ENCODE measurements at places on chromosomes 16 and 17.

DNA sequence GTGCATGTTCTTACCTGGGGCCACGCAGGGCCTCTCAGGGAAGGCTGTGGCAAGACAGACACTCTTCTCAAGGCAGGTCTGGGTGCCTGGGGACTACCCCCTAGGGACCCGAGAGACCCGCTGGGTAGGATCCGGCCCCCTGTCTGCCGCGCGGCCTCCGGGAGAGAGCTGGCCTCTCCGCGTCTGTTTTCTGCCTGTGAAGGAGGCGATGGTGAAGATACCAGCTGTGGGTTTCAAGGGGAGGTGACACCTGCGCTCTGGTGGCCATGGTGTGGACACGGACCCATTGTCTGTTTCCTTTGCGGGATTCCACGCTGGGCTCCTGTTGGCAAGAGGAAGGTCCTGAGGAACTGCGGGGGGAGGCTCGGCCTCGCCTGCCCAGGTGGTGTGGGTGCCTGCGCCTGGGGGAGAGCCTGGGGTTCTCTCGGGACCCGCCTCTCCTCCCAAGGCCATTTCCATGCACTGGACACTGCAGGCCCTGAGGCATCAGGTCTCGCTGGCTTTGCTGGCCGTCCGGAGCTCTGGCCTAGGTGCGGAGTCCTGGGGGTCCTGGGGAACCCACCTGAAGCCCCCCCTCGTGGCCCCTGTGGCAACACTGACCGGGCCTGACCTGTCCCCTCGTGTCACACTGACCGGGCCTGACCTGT, 12.2 kb upstream of the METRNL start:
- no peak for DNase-seq

- DNase-seq: peak; percentile 7
Measured at GRCh38 chr16:56013962-56014552, 138.9 kb upstream of the CES5A start.

GRCh38 chr17:9646546-9646885, 1.2 kb downstream of the USP43 start:
- DNase-seq: no peak

- DNase-seq: no peak
Measured at GRCh38 chr16:60731329-60732050, 1304.7 kb downstream of the CDH8 start.

DNA sequence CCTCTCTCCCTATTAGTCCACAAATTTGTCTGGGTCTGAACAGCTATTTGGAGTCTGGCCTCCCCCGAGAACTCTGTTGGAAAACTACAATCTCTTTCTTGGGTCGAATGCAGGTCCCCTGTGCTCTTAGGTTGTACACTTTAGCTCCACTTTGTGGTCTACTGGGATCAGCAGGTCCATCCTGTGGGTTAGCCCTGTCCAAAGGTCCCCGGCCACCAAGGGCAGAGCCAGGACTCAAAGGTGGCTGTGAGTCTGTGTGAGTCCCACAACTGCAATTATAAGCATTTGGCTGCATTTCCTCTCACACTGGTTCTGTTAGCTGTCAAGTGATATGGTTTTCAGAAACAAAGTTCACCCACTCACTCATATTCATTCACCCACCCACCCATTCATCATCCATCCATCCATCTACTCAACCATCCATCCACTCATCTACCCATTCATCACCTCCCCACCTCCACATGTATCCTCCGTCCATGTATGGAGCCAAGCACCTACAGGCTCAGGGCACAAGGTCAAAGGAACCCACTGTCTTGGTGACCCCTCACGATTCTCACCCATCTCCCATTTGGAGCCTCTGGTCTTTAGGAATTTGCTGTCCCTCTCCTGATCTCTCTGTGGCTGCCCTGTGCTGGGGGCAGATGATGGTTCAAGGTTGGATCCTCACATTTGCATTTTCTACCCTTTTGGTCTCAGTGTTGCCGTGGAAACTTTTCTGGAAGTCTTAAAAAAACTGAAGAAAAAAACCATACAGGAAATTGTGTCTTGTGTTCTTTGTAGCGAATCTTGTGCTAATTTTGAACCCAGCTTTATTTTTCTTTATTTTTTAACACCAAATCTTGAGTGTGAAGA, 45.8 kb downstream of the IRF8 start:
- DNase-seq: no peak

DNA sequence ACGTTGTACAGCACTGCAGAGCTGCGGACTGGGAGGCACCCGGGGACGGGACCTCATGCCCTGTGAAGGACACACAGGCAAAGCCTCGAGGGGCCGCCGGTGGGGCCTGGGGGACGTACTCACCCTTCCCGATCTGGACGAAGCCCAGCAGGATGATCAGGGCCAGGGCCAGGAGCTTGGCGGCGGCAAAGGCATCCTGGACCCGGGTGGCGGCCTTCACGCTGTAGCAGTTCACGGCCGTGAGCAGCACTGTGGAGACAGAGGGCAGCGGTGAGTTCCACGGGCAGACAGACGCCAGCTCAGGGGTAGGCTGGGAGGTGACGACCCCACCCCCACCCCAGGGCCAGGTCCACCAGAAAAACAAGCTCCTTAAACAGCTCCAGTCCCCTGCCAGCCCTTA, 17.7 kb downstream of the SLC7A5 start:
- no peak for DNase-seq

- no peak for DNase-seq
Measured at GRCh38 chr17:40993839-40994238, at the start of gene KRTAP3-3. TSS of gene KRTAP3-3 (minus strand) at chr17:40994164. CDS start at chr17:40994097, 67 bp downstream.

DNA sequence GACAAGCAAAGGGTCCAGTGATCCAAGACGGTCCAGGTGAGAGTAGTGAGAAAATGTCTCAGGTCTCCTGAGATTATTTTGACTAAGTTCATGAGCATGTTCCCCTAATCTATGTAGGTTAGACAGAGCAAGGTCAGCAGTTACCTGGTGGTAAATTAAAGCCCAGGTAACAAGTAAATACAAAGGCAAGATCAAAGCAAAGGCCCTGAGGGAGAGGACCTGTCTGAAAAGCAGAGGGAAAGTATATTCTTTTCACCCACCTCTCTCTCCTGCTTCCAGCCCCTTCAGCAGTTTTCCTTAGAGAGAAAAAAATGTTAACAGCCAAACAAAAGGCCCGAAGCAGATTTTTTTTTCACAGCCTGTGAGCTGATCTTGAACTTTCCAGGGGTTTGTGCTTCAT, 302.7 kb downstream of the MAP2K6 start:
- no peak for DNase-seq

DNA sequence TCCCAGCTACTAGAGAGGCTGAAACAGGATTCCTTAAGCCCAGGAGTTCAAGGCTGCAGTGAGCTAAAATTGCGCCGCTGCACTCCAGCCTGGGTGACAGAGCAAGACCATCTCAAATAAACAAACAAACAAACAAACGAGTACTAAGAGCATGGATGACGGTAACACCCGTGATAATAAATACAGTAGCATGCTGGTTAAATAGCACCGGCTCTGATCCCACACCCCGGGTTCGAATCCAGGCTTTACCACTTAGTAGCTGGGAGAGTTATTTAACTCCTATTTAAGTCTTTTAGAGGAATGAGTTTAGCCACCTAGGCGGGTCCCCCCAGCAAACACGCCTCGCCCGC, 301 bp upstream of the METTL22 start:
- no peak for DNase-seq

GRCh38 chr17:48307255-48307654, 122.8 kb downstream of the SKAP1 start:
- DNase-seq: no peak

DNA sequence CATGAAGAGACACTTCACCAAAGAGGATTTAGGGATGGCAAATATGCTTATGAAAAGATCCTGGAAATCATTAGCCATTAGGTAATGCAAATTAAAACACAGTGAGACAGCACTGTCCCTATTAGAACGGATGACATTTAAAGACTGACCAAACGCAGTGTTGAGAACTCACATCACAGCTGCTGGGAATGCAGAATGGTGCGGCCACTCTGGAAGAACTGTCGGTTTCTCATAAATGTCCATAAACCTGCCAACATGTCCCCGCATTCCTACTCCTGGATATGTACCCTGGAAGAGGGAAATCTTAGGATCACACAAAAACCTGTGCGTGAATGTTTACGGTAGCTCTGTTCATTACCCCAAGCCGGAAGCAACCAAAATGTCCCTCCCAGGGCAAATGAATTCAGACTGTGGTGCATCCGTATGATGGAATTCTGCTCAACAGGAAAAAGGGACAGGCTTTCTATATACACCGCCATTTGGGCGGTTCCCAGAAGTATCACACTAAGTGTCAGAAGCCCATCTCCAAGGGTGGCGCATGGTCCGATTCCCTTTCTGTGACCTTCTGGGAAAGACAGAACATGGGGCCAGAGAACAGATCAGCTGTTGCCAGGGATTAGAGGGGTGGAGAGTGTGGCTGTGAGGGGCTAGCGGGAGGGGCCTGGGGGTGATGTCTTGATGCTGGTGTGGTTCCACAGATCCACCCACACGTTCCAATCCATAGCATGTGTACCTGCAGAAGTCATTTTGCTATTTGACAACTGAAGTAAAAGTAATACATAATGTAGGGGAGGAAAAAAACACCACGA, 197.2 kb upstream of the CHMP6 start:
- DNase-seq: no peak
